ENCODE measurements at places on chromosomes 4 and X.

DNA sequence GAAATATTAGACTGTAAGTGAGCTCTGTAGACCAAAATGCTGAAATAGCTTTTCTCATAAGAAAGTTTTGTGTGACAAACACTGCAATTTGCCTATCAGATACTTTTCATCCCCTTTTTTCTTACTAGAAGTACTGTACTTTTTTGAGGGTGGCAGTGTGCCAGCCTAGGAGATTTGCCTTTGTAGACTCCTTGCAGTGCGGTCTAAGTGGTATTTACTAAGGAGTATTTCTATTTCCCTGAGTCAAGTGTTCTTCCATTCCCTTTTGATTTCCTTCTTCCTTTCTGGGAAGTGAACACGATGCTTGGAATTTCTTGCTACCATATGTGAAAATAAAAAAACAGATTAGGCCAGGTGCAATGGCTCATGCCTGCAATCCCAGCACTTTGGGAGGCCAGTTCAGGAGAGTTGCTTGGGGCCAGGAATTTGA lies 34.6 kb downstream of the PDLIM5 start:
- DNase-seq = no peak

GRCh38 chr4:82715731-82716617 lies 82.6 kb downstream of the SCD5 start:
- no peak for DNase-seq

GRCh38 chr4:55405073-55405472 lies 9.3 kb downstream of the TMEM165 start:
- no peak for DNase-seq

DNA sequence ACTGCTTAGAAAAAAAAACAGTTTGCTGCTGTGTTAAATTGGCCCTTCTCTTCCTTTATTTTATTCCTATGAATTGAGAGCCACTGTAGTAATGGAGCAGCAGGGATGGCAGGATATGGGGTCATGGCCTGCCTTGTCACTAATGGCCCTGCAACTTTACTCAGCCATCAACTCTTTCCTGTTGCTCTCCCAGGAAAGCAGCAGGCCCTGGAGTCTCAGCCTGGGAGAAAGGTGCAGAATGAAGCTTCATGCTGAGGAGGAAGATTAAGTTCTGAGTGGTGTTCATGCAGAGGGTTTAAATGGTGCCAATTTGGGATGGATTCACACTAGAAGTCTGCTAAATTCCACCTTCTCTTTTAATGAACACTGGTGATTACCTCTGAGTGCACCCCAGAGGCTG lies 285.6 kb downstream of the GPAT3 start:
- no peak for DNase-seq

- DNase-seq = no peak
These were observed 9.4 kb downstream of the TMEM271 start for GRCh38 chr4:566508-567295.

DNA sequence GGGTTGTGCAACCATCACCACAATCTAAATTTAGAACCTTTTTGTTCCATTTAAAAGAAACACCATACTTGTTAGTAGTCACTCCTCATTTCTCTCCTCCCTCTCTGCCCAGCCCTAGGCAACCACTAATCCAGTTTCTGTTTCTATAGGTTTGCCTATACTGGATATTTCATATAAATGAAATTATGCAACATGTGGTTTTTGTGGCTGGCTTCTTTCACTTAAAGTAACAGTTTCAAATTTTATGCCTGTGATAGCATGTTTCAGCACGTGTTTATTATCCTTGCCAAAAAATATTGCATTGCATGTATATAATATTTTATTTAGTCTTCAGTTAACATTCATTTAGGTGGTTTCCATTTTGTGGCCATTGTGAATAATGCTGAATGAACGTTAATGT lies 437.6 kb downstream of the IL1RAPL1 start:
- no peak for DNase-seq

- no peak for DNase-seq
These were observed 36.4 kb downstream of the QDPR start for GRCh38 chr4:17475481-17475880.

DNA sequence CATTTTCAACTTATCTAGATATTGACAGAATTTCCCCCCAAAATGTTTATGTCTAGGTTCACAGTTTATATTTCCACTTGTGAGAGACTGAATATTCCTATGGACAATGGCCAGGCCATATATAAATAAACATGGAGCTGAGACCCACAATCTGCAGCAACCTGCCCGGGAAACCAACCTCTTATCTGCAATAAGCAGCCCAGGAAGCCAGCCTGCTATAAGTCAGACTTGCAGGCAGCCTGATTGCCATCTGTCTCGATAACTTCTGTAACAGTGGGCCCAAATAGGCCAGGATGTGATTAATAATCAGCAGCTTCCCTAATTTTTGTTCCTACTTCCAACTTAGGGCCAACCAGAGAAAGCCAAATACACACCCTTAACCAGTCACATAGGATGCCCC lies 5.2 kb upstream of the NAP1L5 start:
- no peak for DNase-seq

DNA sequence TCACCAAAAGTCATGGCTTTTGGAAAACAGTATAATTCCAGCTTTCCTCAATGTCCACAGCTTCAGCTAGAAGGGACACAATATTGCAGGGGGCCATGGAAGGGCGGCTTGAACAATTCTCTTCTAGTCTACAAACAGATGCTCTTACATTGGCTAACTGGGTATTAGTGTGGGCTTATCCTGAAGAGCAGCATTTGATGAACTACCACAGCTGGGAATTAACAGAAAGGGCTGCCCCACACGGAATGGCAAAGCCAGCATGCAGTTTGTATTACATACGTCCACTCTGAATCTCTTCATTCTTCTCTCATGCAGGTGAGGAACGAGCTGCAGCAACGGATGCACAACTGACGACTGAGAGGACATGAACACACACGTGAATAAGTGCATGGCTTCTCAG lies 13.0 kb upstream of the PDCL2 start:
- DNase-seq = no peak

DNA sequence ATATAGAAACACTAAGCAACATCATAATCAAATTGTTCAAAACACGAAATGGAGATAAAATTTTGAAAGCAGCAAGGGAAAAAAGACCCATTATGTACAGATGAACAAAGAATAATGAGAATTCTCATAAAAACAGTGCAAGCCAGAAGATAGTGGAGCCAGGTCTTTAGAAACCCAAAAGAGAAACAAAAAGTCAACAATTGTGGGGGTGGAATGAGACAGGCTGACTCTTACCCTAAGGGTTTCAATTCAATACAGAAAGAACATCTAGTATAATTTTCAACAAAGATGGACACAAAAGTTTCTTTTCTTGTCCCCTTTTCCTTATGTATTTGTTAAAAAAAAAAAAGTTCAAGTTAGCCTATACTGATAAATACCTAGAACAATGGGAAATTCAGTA lies 34.0 kb upstream of the MAGEB2 start:
- DNase-seq = no peak

- DNase-seq = no peak
These were observed 33.2 kb upstream of the BMP15 start for GRCh38 chrX:50877310-50877709.

GRCh38 chr4:178595500-178596138 lies 1153.4 kb upstream of the AGA start:
- DNase-seq = no peak

DNA sequence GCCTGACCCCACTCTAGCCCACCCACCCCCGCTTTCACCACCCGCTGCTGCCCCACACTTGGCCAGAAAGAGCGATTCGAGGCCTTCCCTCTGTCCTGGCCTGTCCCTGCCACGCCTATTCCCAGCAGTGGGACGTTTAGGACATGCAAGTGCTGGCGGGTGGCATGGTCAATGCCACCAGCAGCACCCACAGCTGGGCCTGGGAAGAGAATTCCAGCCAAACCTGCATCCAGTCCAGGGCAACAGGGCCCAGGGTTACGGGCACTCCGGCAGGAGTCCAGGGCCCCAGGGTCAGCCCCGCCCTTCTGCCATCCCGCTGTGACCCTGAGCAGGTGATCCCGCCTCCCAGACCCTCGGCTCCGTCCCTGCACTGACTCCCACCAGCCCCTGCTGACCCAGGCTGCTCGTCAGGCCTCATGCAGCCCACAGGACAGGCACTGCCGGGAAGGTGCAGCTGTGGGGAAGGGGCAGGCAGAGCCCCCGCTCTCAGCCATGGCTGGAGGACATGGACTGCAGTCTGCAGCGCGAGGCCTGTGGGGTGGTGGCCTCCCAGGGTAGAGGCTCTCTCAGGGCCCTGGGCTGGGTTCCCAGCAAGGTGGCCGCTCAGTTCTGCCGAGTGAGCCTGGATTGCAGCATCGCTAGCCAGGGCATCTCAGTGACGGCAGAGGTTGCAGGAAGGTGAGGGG lies 6.8 kb upstream of the HTRA3 start:
- DNase-seq = no peak

DNA sequence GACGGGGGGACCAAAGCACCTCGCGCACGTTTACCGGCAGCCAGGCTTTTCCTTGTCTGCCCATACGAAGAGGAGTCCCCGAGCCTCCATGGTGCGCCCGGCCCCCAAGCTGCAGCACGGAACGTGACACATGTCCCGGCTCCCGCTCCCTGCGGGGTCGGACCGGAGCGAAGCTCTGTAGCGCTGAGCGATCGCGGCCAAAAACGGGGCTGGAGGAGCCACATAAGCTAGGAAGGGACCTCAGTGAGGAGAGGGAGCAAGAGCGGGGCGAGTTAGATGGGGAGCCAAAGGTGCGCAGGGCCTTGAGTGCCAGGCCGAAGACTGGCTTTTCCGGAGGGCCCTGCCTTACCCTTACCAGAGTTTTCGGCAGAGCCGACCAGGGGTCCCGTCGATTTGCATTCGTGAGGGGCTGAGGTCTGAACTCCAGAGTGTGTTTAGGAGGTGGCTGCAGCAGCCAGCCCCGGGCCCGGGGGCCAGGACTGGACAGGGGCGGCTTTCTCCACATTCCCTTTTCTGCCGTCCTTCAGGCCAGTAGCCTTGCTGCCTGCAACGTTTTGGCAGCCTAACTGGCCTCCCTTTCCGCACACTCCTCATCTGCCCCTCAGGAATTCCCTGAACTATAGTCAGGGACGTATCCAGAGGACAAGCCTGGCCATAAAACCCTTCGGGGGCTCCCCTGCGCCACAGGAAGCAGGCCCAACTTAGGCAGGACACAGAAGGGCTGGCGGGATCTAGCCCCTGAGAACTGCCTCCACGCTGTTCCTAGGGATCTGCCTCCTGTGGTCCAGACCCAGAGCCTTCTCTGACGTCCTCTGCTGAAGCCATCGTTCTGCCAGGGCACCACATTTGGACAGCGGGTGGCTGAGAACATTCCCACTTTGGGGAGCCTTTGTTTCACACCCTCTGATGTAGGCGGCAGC lies 689 bp downstream of the SSR4 start:
- DNase-seq = no peak

DNA sequence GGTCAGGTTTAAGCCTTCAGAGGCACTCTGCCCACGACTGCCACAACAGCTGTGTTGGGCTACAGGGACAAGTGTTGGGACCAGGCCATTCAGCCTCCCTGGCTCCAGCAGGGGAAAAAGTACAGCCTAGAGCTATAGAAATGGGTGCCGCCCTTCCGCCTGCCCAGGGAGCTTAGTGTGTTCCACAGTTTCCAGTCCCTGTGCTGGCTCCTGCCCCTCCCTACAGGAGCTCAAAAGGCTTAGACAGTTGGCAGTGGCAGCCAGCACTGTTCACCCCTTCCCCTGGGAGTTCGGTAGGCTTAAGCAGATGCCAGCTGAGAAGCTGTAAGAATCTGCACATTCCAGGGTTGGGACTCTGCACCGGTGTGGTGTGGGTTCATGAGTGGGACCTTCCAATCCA lies 408.2 kb upstream of the INTU start:
- no peak for DNase-seq

- DNase-seq = no peak
These were observed 221.0 kb upstream of the BCOR start for GRCh38 chrX:40318801-40319200.

DNA sequence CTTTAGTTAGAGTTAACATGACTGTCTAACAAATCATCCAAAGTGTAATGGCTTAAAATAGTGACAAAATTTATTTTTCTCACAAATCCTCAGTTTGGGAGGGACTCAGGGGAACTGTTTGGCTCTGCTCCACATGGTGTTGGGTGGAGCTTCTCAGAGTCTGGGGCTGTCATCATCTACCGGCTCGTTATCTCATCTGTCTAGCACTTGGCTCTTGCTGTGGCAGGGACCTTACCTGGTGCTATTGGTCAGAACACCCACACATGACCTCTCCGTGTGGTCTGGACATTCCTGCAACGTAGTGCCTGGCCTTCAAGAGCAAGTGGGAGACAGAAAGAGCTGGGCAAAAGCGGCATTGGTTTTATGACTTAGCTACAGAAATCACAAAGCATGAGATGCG lies 866.9 kb upstream of the FRG1 start:
- no peak for DNase-seq

DNA sequence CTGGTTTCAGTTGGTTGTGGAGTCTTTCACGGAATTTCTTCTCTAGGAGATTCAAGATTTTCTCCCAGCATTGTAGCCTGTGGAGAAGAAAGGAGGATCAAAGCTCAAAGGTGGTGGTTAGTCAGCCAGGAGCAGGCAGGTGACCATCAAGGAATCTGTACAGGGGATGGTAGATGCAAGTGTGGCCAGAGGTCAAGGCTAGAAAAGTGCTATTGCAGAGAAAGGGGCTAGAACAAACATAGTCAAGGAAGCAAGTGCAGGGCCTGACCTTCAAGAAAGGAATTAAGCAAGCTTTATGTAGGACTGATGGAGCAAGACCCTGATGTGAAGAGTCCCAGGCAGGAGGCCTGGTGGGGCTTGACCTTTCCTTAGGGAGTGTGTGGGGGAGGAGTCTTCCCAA lies 16.1 kb downstream of the HADH start:
- DNase-seq = no peak

- DNase-seq = no peak
These were observed at the start of gene VEGFD for GRCh38 chrX:15384304-15384703. Gene VEGFD, minus strand, starts transcription at chrX:15384413. Its CDS starts 467 bp downstream, at chrX:15383946.

- no peak for DNase-seq
These were observed 26.8 kb downstream of the FAM114A1 start for GRCh38 chr4:38894322-38894982.

DNA sequence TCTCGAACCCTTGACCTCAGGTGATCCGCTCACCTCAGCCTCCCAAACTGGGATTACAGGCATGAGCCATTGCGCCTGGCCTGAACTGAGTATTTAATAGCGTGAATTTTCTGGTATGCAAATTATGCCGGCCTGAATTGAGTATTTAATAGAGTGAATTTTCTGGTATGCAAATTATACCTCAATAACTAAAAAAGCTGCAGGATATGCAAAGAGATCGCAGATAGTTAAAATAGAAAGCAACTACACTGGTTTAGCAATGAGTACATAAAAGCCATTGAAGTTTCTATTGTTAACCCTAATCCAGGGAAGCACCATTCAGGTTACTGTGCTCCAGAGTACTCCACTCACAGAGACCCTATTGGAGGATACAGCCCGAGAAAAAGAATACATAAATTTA lies 22.8 kb downstream of the FBXW7 start:
- no peak for DNase-seq

GRCh38 chr4:3291411-3291968 lies 1.3 kb upstream of the RGS12 start:
- no peak for DNase-seq

GRCh38 chrX:135425026-135425965 lies 3.6 kb downstream of the SMIM10L2A start:
- no peak for DNase-seq

Measured in iPS DF 19.7 (cell line).